ENCODE measurements at places on chromosomes 4 and X.

DNA sequence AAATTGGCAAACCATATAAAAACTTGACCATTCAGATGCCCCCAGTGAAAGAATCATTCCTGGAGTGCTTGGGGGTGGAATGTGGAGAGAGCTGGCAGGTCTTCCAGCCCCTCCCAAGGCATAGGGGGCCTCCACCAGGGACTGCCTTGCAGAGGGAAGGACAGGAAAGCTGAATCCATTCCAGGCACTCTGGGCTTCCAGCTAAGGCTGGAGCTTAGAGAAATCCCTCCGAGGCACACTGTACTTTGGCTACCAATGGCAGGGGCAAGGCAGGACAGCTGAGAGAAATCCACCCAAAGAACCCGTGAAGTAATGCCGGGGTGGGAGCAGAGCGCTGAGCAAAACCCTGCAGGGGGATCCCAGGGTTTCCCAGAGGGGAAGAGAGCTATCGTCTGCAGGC lies 4.0 kb downstream of the CENPU start:
- no peak for DNase-seq

- no peak for DNase-seq
Observed at GRCh38 chr4:99885687-99886086, 8.5 kb downstream of the LAMTOR3 start.

DNA sequence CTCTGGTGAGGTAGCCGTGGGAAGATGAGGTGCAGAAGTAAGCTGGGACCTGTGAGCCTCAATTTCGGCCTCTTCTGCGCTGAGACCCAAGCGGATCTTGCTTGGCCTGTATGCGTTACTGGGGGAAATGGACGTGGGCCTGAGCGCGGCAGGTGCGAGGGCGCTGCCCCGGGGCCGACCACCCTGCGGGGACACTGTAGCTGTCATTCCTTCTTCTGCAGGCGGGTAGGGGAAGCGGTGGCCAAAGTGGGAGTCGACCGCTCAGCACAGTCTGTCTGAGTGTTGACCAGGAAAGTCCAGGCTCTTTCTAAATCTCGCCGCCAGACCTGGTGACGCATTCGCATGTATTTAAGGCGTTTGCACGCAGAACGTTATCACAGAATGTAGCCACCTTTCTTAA lies 3.3 kb upstream of the LRAT start:
- no peak for DNase-seq

DNA sequence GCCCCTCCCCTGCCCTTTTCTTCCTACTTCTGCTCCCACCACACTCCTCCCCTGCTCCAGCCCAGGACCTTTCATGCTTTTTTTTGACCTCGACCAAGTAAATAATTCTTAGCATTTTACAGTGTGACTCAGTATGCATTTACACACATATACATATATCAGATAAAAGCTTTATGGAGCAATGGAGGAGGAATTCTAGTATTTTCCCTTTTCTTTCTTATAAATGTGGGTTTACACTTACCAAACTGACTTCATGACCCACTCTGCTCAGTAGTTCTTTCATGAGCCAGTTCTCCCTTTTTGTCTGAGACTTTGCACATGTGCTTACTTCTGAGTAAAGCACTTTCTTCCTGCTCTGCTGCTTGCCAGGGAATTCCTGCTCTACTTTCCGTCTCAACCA lies 111.8 kb upstream of the H2AZ1 start:
- DNase-seq, result no peak

- DNase-seq, result no peak
Observed at GRCh38 chrX:12567857-12568256, 223.4 kb upstream of the PRPS2 start.

DNA sequence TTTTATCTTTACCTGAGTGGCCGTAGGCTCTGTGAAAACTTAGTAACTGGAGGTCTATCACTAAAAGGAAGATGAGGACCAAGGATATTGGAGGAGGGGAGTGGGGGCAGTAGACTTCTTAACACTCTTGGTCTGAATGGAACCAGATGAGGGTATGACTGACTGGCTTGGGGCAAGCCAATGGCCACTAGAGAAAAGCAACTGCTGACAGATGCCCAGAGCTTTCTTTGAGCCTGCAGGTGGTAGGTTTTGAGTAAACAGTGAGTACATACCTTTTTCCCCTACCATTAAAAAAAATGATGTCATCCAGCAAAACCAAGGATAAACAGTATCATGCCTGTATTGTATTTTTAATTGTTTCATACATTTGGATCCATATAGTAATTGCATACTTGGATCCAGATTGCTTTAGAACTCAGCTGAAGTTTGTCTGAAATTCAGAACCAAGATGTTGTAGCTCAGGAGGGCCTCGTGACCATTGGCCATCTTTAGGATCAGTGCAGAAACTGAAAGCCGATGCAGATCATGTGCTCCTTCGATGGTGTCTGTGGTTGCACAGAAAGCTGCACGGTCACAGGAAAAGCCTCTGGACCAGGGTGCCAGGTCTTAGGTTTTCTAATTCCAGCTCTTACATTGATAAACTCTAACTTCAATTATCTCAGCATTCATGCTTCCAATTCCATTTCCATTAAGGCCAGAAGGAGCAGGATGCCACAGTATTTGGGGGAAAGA lies 131.0 kb downstream of the PDGFRA start:
- DNase-seq, result no peak

DNA sequence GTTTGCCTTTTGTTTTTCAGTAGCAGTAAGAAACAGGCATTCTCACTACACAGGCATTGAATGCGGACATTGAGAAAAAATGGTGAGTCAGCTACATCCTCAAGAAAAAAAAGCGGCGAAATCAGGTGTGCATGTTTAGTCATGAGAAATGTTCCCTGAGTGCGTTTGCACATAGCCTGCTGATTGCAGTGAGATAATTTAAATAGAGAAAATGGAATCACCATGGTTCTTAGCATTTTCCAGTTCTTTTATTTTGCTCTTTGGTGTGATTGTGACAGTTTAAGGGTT lies 54.1 kb upstream of the CLDN34 start:
- DNase-seq, result no peak

- no peak for DNase-seq
Observed at GRCh38 chr4:79198951-79199587, 126.8 kb downstream of the NAA11 start.

DNA sequence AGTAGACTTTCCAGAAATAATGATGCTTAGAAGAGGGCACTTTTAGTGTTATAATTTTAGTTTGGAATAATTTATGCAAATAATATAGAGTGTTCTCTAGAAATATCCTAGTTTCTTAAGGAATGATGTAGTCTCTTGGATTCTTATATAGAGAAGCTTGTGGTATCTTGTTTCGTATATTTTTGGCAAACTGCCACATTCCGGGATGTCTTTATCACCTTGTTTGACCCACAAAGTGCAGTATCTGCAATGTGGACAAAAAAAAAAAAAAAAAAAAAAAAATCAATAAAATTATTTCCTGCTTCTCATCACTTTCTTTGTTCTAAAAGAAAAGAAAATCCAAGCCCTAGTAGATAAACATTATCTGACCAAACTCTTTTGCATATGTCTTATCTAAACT lies 1577.7 kb upstream of the TENM3 start:
- DNase-seq, result no peak

DNA sequence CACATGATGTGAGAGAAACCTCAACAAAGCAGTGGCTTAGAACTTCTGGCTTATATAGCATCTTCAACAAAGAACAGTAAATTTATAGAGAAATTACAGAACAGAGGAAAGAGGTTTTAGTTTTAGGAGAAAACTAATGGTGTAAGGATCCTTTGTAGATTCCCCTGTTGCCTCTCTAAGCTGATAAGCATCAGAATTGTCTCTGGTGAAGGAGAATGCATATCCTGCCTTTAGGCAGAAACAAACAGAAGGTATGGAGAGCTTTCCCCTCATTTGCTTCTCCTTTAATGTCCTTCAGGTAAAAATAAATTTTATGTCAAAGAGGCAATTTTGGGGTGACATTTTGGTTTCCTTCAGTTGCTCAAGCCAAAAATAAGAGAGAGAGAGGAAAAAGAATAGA lies 625.9 kb downstream of the CCSER1 start:
- no peak for DNase-seq

DNA sequence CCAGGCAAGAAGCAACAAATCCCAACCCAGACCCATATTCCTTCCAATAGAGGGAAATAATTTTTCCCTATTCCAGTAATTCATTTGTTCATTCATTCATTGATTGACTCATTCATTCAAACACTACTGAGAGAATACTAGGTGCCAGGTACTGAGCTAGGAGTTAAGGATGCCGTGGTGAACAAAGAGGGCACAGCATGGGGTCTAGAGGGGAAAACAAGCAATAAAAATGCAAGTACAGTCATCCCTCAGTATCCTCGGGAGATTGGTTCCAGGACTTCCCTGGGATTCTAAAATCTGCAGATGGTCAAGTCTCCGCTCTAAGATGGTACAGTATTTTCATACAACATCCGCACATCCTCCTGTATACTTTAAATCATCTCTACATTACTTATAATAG lies 18.7 kb downstream of the RASGEF1B start:
- no peak for DNase-seq
